ENCODE measurements at places on chromosomes 3 and 15.

- DNase-seq, result no peak
Measured at GRCh38 chr3:31550452-31551251, 17.9 kb downstream of the STT3B start.

DNA sequence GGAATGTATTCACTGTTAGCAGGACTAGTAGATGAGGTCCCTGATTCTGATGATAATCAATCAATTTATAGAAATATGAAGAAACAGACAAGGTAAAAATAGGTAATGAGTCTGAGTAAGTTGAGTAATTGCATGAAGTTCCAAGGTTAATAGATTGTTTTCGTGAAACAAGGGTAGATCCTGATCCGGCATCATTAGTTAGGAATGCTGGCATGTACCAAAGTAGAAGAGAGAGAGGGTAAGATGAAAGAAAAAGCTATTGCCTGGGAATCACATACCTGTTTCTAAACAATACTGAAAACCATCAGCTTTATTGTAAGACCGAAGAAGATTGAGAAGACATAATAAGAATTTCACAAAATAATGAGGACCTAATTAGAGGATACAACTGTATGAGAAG is 118.1 kb upstream of the ARPP21 start:
- no peak for DNase-seq

GRCh38 chr15:38154837-38155236 is 97.8 kb upstream of the SPRED1 start:
- DNase-seq, result no peak

GRCh38 chr15:92808598-92809063 is 91.5 kb upstream of the CHD2 start:
- peak; percentile 78 for DNase-seq

All from sciatic nerve (tissue), 2 donors.